ENCODE measurements at places on chromosomes 4 and X.

DNA sequence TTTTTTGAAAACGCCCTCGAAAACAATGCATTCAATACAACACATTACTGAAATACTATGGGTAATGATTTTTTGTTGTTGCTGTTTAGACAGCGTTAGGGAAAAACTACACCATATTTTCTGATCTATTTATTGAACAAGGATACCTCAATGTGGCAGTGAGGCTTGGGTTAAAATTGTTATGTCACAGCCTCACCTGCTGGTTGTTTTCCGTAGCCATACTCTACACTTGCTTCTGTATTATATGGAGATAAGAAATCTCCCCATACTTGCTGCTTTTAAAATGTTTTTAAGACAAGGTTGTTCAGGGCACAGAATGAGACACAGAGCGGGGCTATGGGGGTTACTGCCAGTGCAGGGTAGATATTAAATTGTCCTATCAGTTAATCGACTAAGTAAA is 221.6 kb upstream of the FTHL17 start:
- DNase-seq = no peak

DNA sequence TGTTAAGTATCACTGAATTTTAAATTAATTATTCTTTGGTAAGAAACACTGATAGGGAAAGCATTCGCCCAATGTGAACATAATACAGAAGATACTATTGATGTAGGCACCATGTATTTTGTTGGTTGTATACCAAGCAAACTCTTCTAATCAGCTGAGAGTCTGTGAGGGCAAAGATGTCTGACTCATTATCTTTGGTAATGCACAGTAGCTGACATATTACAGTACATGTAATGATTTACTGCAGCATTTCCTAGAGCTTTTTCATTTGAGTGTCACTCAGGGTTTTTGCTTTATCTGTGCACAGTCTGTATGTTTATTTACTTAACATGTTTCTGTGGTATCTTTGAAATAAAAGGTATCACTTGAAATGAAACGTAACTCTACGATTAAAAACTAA is 49.2 kb downstream of the CENPVL3 start:
- DNase-seq = no peak

DNA sequence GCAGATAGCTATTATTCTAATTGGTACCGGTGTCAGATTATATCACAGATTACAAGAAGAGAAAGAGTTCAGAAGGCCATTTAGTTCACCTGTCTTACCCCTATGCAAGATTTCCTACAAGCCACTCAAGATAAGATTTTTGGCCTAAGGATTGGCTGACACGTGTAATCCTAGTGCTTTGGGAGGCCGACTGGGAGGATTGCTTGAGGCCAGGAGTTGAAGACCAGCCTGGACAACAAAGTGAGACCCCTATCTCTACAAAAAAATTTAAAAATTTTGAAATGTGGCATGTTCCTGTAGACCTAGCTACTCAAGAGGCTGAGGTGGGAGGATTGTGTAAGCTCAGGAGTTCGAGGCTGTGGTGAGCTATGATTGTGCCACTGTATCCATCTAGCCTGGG is 77.1 kb upstream of the HPRT1 start:
- no peak for DNase-seq

- DNase-seq = no peak
Observed at GRCh38 chr4:21113496-21114223, 413.4 kb downstream of the PACRGL start.

DNA sequence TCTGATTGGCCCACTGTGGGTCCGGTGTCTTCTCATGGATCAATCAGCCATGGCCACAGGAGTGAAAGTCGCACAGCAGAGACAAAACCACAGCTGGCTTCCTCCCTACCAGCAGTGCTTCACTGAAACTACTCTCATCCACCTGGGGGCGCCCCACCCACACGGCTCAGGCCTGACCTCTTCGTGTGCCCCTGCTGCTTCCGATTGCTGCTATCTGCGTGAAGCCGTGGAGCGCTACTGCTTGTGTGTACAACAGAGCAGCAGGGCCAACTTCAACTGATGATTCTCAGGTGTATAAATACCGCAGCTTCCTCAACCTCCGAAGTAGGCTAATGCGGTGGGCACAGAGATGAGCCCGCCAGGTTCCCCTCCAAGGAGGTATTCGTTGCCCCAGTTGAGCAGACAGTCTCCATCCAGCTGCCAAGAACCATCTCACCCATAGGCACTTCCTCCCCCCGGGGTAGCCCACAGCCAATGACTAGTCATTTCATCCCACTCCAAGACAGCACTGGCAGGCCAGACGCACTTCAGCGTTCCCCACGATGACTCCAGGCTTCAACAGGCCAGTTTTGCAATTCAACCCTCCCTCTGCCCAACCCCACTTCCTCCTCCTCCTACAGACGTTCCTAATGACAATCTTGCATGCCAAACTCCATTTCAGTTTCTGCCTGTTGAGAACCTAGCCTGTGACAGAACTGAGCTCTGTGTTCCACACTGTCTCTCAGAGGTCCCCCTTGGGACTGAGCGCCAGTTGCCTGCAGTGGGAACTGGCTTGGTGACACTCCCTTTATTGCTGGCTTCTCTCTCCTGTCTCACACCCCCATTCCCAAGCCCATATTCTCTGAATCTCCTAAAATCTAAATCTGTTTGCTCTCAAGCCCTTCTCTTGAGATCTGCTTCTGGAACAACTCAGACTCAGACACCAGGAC is 41.3 kb upstream of the ATP6AP2 start:
- DNase-seq = peak; percentile 71

DNA sequence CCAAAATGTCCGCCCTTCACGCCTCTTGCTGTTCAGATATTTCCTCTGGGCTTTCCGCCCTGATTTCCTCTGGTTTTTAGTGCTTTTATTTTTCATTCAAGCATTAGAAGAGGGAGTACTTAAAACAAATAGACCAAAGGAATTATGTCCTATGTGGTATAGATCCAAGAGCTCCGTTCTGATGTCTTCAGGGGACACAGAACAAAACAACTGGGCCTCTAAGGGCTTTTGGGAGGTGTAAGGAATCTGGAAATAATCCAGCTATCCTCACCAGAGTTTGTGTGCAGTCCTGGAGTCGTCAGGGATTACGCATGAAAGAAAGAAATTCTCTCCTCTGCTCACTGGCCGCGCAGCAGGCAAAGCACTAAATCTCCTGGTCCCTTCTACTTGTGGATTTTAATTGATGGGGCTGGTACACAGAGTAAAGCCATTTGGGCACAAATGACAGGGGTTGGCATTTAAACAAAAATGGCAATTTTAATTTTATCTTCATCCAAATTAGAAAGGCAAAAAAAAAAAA is 999.2 kb downstream of the ADGRL3 start:
- no peak for DNase-seq

- DNase-seq = no peak
Observed at GRCh38 chrX:2614911-2615310, 76.2 kb upstream of the CD99 start.

- no peak for DNase-seq
Observed at GRCh38 chr4:87872028-87872427, 39.3 kb downstream of the MEPE start.

DNA sequence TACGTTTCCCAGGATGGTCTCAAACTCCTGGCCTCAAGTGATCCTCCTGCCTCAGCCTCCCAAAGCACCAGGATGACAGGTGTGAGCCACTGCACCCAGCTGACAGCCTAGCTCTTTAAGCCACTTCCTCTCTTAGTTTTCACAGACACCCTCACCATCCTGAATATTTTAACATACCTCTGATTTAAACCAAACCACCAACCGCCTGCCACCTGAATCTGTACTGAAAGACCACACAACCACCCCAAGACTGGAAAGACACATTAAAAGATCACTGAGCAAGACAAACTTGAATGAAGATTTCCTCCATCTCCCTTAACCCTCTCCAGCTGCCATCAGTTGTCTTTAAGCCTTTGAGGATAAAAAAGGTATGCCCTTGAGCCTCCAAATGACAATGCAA is 110.6 kb downstream of the SH3KBP1 start:
- DNase-seq = no peak

DNA sequence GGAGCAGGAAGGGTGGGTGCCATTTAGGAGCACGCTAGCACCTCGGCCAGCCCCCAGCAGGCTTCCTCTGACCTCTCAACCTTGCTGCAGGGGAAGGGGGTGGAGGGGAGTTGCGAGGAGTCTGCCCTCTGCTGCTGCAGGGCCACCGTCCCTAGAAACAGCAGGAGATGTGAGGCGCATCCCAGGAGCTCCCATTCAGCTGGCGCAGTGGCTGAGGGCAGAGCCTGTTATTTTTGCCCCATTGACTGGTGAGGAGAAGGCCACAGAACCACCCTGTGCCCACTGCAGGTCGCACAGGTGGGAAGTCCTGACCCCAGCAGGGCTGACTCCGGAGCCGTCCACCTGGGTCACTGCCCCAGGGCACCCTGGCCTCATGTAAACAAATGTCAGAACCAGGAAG is 8.0 kb downstream of the PDE6B start:
- DNase-seq = no peak

GRCh38 chr4:145679991-145680455 is at the start of gene C4orf51:
TSS of gene C4orf51 (plus strand) at chr4:145680146. CDS start at chr4:145680204, 58 bp downstream.
- DNase-seq = no peak

GRCh38 chr4:100926039-100926717 is 408.4 kb upstream of the EMCN start:
- no peak for DNase-seq

DNA sequence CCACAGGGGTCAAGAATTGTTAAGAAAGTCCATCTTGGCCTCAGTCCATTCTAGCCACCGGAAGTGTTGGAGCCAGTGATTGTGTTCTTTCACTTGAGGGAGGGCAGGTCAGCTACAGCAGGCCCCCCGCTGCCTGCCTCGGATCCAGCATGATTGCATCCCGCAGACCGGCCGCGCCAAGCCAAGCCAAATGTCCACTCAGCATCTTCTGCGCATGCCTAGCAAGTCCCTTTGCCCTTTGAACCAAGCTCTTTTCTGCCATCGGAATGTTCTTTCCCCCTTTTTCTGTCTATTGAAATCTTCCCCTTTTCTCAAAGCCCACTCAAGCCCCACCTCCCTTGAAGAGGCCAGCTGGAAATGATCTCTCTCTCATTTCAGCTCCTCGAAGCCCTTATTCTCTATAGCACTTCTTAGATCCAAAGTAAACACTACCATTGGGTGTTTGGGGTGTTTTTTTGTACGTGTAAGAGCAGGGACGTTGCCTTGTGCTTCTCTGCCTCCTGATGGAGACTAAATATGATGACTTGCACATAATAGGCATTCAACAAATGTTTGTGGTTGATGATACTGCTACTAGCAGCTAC is 147.8 kb upstream of the BCOR start:
- DNase-seq = no peak

DNA sequence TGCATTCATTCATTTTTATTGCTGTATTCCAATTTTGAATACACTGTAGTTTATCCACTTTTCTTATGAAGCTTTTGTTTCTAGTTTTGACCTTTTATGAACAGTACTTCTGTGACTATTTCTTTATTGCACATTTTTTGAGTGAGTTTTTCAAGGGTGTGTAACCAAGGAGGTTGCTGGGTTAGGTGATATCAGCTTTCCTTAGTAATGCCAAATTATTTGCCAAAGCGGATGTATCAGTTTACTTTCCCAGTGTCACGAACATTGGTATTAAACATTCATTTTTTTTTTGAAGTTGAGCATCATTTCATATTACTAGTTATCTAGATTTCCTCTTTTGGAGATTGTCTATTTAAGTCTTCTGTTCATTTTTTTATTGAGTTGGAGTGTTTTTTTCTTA is 32.9 kb downstream of the STIM2 start:
- DNase-seq = no peak

- DNase-seq = no peak
Observed at GRCh38 chr4:186146458-186146857, 42.0 kb downstream of the FAM149A start.

- DNase-seq = no peak
Observed at GRCh38 chr4:47913330-47913729, 1.1 kb downstream of the NFXL1 start.

GRCh38 chr4:102569200-102569599 is 68.0 kb downstream of the NFKB1 start:
- no peak for DNase-seq

GRCh38 chr4:896216-896615 is 35.9 kb downstream of the GAK start:
- DNase-seq = no peak
